ENCODE measurements at places on chromosomes 13 and 19.

GRCh38 chr13:31827707-31828106 is 88.4 kb downstream of the RXFP2 start:
- no peaks in the 10 kb centered on the region for H3K36me3 ChIP-seq
- no peaks in the 10 kb centered on the region for H3K27me3 ChIP-seq
- H3K27ac ChIP-seq, result no peak overlapping the region
- H3K4me3 ChIP-seq, result no peak overlapping the region
- no peak for DNase-seq
- no peaks in the 10 kb centered on the region for H3K4me1 ChIP-seq

DNA sequence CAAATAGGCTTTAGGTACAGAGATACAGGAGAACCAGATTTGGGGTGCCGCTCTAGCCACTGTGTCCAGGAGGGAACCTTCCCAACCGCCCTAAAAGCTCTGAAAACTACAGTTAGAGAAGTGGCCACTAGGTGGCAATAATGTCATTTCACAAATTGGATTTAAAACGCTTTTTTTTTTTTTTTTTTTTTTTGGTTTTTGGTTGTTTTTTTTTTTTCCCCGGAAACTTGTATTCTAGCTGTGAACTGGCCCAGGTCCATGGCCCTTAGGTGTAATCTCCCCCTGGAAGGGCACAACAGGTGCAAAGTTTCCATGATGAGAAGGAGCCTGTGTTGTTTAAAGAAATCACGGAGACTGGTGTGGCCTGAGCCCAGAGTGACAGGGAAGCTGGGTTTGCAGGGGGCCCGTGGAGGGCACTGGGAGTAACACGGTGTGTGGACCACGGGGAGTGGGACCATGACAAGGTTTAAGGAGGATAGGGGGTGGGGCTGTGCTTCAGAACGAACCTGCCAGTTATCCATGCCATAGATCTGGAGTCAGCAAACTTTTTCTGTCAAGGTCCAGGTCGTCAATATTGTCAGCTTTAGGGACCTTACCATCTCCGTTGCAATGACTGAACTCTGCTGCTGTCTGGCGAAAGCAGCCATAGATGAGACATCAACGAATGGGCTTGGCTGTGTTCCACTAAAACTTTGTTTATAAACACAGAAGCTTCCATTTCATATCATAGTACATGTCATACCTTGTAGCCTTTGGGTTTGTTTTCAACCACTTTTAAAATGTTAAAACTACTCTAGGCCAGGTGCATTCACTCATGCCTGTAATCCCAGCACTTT is 10.1 kb downstream of the OR1I1 start:
- H3K36me3 ChIP-seq, result no peaks in the 10 kb centered on the region
- H3K4me1 ChIP-seq, result no peaks in the 10 kb centered on the region
- no peak overlapping the region for H3K4me3 ChIP-seq
- H3K27ac ChIP-seq, result no peak overlapping the region
- H3K27me3 ChIP-seq, result no peaks in the 10 kb centered on the region

- peak overlapping the region; percentile 71 for H3K4me3 ChIP-seq
- no peak overlapping the region for H3K27ac ChIP-seq
- peaks cover 7% of the 10 kb centered on the region for H3K4me1 ChIP-seq
- DNase-seq, result no peak
- no peaks in the 10 kb centered on the region for H3K36me3 ChIP-seq
- no peaks in the 10 kb centered on the region for H3K27me3 ChIP-seq
Measured at GRCh38 chr19:39995794-39996193, 1.1 kb upstream of the ZNF546 start.

- peak; percentile 86 for DNase-seq
Measured at GRCh38 chr19:44401139-44402115, at the start of gene ZNF285. Gene ZNF285 (minus strand): TSS chr19:44401608. CDS start chr19:44397213, 4,395 bp downstream.

DNA sequence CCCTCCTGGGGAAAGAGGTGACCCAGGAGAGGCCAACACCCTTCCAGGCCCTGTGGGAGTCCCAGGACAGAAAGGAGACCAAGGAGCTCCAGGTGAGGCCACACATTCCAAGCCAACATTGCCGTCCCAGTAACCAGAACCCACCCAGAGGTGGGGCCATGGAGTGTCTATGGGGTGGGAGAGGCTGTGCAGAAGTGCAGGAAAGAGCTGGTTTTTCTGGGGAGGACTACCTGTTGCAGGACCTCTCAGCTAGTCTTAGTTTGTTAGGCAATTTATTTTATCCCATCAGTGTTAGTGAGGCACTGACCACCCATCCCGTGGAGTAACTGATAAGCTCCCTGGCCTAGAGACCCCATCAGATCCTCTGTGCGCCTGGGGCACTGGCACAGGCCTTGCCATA is 66.1 kb downstream of the RAB20 start:
- H3K4me1 ChIP-seq, result no peaks in the 10 kb centered on the region
- no peaks in the 10 kb centered on the region for H3K27me3 ChIP-seq
- H3K27ac ChIP-seq, result no peak overlapping the region
- no peaks in the 10 kb centered on the region for H3K36me3 ChIP-seq
- no peak overlapping the region for H3K4me3 ChIP-seq

- DNase-seq, result no peak
- no peak overlapping the region for H3K27ac ChIP-seq
- no peaks in the 10 kb centered on the region for H3K4me1 ChIP-seq
- H3K27me3 ChIP-seq, result no peaks in the 10 kb centered on the region
- no peak overlapping the region for H3K4me3 ChIP-seq
Measured at GRCh38 chr19:9823816-9824215, 3.9 kb upstream of the UBL5 start.

- no peaks in the 10 kb centered on the region for H3K4me1 ChIP-seq
- H3K27me3 ChIP-seq, result no peaks in the 10 kb centered on the region
- no peak overlapping the region for H3K4me3 ChIP-seq
- DNase-seq, result no peak
- H3K27ac ChIP-seq, result no peak overlapping the region
Measured at GRCh38 chr13:90533866-90534265, 813.6 kb upstream of the MIR17HG start.

GRCh38 chr13:48804821-48805601 is 151.3 kb downstream of the CYSLTR2 start:
- no peaks in the 10 kb centered on the region for H3K36me3 ChIP-seq
- H3K27ac ChIP-seq, result no peak overlapping the region
- no peaks in the 10 kb centered on the region for H3K27me3 ChIP-seq
- DNase-seq, result no peak
- H3K4me1 ChIP-seq, result no peaks in the 10 kb centered on the region
- no peak overlapping the region for H3K4me3 ChIP-seq

GRCh38 chr13:26719356-26719945 is 41.1 kb downstream of the GPR12 start:
- H3K4me1 ChIP-seq, result no peaks in the 10 kb centered on the region
- H3K4me3 ChIP-seq, result no peak overlapping the region
- no peak overlapping the region for H3K27ac ChIP-seq
- no peak for DNase-seq

DNA sequence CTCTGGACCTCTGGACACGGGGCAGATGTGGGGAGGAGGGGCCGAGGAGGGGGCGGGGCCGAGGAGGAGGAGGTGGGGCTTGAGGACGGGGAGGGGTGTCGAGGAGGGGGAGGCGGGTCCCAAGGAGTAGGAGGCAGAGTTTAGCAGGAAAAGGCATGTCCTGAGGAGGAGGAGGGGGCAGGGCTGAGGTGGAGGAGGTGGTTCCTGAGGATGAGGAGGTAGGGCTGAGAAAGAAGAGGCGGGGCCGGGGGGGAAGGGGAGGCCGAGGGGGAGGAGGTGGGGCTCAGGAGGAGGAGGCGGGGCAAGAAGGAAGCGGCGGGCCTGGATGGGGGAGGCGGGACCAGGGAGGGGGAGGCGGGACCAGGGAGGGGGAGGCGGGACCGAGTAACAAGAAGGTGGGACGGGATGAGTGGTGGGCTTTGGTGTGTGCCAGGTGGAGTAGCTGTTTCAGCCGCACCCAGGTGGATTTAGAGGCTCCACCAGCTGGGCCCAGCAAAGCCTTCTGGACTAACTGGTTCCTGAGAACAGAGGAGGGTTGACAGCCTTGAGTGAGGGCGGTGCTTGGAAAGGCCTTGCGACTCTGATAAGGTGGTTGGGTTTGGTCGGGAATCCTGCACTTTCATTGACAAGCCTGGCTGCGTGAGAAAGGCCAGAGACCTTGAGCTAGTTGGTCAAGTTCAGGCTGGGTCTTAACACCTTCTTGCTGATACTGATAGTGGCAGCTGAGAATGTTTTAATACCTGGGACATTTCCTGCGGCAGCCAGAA is 7.7 kb downstream of the TECR start:
- H3K4me1 ChIP-seq, result no peaks in the 10 kb centered on the region
- H3K4me3 ChIP-seq, result peak overlapping the region; percentile 27
- peak overlapping the region; percentile 55 for H3K27ac ChIP-seq
- no peaks in the 10 kb centered on the region for H3K36me3 ChIP-seq
- DNase-seq, result peak; percentile 66

- no peaks in the 10 kb centered on the region for H3K27me3 ChIP-seq
- H3K4me1 ChIP-seq, result no peaks in the 10 kb centered on the region
- H3K27ac ChIP-seq, result no peak overlapping the region
- no peak overlapping the region for H3K4me3 ChIP-seq
- DNase-seq, result no peak
Measured at GRCh38 chr13:57264965-57265364, 98.0 kb downstream of the PRR20E start.

DNA sequence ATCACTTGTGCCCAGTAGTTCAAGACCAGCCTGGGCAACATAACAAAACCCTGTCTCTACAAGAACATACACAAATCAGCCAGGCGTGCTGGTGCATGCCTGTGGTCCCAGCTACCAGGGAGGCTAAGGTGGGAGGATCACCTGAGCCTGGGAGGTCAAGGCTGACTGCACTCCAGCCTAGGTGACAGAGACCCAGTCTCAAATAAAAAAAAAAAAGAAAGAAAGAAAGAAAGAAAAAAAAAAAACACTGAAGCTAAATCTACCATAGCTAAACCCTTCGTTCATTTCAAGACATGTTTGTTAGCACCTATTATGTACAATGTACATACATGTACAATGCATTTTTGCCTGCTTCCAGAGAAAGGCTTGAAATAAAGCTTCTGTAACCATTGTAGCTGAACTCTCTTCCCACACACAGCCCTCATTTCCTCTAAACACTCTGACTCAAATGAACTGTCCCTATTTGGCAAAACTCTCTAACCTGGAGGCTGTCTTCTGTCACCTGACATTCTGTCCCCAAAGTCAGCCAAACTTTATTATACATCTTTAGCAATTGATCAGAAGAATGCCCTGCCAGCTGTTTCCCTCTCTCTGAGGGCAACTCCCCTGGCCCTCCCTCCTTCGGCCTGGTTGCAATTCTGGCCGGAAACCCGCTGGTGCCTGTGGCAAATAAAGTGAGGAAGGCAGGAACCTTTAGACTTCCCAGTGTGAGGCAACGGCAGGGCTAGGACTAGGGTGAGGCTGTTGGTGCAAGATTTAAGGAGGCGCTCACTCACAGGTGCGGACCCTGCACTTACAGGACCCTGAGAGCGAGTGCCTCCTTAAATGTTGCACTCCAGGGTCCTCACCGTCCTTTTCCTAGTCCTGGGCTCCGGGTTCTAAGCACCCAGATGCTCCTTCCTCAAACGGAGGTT is 1.8 kb downstream of the ETHE1 start:
- H3K27ac ChIP-seq, result peak overlapping the region; percentile 93
- peak overlapping the region; percentile 73 for H3K4me3 ChIP-seq
- peaks cover 4% of the 10 kb centered on the region for H3K4me1 ChIP-seq
- DNase-seq, result peak; percentile 78
- H3K27me3 ChIP-seq, result no peaks in the 10 kb centered on the region

- no peak for DNase-seq
- no peaks in the 10 kb centered on the region for H3K4me1 ChIP-seq
- H3K36me3 ChIP-seq, result no peaks in the 10 kb centered on the region
- no peak overlapping the region for H3K27ac ChIP-seq
Measured at GRCh38 chr13:105389373-105389772, 1146.1 kb downstream of the EFNB2 start.

DNA sequence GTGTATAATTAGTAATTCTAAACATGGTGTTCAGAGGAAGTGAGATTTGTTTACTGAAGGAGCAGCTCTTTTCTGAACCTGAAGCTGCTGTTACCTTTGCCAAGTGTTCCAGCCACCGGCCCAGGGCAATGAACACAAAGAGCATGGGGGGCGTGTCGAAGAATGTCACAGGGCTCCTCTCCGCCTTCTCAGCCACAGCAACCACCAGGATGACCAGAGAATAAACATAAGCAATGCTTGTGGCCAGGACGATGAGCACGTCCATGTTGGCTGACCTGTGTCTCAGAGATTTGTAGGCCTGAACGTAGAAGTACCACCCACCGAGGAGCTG is 53.1 kb downstream of the ATP7B start:
- peak overlapping the region; percentile 17 for H3K27ac ChIP-seq
- no peaks in the 10 kb centered on the region for H3K27me3 ChIP-seq
- no peak overlapping the region for H3K4me3 ChIP-seq
- H3K4me1 ChIP-seq, result no peaks in the 10 kb centered on the region
- no peak for DNase-seq
- H3K36me3 ChIP-seq, result no peaks in the 10 kb centered on the region

DNA sequence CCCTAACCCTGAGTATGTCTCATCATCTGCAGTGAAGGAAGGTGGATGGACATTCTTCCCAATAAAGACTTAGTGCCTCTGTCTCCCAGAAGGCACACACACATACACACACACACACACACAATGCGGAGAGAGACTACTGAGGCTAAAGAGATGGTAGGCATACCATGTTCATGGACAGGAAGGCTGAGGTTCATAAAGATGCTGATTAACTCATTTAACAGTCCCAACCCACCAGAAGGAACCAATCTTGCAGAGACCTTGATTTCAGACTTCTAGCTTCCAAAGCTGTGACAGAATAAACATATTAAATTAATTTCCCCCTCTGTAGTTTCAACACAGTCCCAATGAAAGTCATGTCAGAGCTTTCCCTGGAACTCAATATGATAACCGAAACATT is 33.1 kb downstream of the ARRDC2 start:
- H3K27me3 ChIP-seq, result no peaks in the 10 kb centered on the region
- peaks cover 5% of the 10 kb centered on the region for H3K4me1 ChIP-seq
- H3K27ac ChIP-seq, result no peak overlapping the region
- H3K36me3 ChIP-seq, result no peaks in the 10 kb centered on the region

GRCh38 chr13:111971891-111972780 is 94.8 kb upstream of the SOX1 start:
- H3K36me3 ChIP-seq, result no peaks in the 10 kb centered on the region
- no peak overlapping the region for H3K27ac ChIP-seq
- no peaks in the 10 kb centered on the region for H3K4me1 ChIP-seq
- peaks cover 46% of the 10 kb centered on the region for H3K27me3 ChIP-seq

DNA sequence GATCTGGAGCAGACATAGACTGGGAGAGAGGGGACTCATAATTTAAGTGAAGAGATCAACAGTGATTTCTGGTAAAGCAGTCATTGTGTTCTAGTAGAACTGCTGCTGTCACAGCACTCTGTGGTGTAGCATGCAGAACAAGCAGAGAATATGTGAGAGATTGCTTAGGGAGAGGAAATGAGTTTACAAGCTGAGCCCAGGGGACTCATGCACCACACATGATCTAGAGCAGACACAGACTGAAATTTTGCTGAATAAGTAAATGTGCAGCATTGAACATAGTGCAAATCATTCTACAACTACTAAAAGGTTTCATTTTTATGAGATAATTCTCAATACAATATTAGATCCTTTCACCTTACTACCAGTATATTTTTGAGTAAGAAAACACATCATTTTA is 125.7 kb downstream of the MYO16 start:
- no peak overlapping the region for H3K27ac ChIP-seq
- H3K27me3 ChIP-seq, result no peaks in the 10 kb centered on the region
- no peaks in the 10 kb centered on the region for H3K4me1 ChIP-seq
- no peak overlapping the region for H3K4me3 ChIP-seq
- DNase-seq, result no peak
